NCI-H510A treated with DMSO at 0.1 percent for 48 hours (cell line): ENCODE measurements at places on chromosomes 2 and 18.
A peak's percentile ranks its signal among the peaks of the same experiment; 100 is the strongest.

DNA sequence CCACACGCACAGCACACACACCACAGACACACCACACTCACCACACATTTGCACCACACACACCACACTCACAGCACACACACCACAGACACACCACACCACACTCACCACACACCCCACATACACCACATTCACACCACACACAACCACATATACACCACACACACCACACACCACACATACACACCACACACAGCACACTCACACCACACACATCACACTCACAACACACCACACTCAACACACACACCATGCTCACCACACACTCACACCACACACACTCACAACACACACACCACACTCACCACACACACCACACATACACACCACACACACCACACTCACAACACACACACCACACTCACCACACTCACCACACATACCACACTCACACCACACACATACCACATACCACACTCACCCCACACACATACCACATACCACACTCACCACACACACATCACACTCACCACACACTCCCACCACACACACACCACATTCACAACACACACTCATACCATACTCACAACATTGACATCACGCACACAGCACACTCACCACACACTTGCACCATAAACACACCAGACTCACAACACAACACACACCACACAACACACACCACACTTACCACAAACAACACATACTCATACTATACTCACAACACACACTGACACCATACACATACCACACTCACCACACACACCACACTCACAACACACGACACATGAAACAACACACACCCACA lies 60.0 kb downstream of the SDC1 start:
- no peak for DNase-seq

GRCh38 chr2:238098901-238099713 lies 1.0 kb upstream of the ESPNL start:
- no peak for DNase-seq

DNA sequence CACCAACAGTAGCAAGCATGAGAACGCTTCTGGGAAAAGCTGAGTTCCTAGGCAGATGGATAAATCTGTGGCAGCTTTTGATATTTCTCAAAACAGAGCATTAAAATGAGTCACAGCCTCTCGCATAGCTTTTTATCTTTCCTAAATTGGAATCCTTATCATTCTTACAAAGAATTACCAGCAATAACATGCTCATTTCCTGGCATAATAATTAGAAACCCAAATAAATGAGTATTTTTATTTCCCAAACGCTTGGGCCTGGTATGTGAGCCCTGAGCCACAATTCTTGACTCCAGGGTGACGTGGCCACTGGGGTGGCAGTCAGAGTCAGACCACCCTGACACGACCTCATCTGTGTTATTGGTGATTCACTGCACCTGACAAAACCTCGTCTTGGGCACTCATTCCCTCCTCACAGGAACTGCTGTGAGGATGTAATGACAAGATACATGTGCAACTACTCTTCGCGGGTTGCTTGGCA lies 210.7 kb downstream of the ARL4C start:
- DNase-seq, result no peak

DNA sequence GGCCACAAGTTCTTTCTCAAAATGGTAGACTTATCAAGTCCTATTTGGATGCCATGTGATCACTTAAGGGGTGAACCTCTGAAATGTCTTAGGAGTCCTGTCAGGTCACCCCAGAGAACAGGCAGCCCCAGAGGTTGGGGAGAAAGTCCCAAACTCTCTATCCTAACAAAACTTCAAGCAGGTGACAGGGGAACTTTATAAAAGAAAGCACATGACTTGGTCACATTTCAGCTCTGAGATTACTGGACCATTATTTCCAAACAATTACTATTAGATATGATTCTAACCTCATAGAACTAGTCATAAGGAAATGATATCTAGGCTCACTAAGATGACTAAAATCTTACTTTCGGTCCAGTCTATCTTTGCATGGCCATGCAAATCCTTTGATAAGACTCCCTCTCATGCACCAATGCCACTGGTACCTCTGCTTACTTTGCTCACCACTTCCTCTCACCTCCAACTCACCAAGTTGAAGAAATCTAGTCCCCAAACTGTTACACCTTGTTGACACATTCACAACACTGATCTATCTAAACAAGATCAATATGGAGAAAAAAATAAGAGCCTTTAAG lies 107.0 kb downstream of the GALNT14 start:
- DNase-seq, result no peak

DNA sequence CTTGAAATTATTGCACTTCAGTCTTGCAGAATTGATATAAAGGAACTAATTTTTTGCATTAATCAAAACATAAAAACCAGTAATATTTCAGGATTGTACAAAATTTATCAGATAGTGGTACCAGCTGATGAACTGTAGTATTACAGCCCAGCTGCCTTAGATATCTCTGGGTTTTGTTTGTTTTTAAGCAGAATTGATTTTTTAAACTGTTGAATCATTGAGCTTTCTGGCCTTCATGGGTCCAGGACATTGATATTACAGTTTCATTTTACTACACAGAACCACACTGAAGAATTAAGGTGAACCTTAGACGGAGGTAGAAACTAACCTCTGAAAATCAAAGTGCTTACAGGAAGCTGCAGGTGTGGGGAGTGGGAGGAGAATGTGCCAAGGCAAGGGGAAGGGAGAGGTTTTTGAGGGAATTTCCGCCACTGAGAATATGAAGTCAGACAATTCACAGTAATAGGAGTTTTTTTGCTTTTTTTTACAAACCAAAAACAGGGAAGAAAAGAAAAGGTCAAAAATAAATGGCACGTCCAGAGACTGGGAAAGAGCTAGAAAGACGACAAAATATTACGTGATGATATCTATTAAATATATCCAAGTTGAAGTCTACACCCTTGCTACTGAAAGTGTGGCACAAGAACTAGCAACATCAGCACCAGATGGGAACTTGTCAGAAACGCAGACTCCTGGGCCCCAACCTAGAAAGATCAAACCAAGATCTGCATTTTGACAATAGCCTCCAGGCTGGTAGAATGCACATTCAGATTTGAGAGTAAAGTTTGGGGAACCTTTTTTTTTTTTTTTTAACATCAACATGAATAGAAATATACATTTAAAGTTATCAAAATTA lies 40.8 kb upstream of the SPAG16 start:
- DNase-seq, result no peak

- no peak for DNase-seq
Observed at GRCh38 chr18:74532511-74533025, 1.7 kb upstream of the CNDP1 start.

- no peak for DNase-seq
Observed at GRCh38 chr2:98634406-98635092, 26.2 kb downstream of the UNC50 start.

- DNase-seq, result no peak
Observed at GRCh38 chr18:50842846-50843245, 23.0 kb upstream of the MRO start.

GRCh38 chr2:26246818-26247217 lies 2.1 kb downstream of the HADHB start:
- DNase-seq, result no peak

- no peak for DNase-seq
Observed at GRCh38 chr18:34115409-34116081, 109.2 kb downstream of the NOL4 start.

- DNase-seq, result no peak
Observed at GRCh38 chr18:6711467-6711866, 18.0 kb upstream of the ARHGAP28 start.

GRCh38 chr2:139353874-139354273 lies 573.7 kb upstream of the NXPH2 start:
- DNase-seq, result no peak

- no peak for DNase-seq
Observed at GRCh38 chr18:44911773-44912172, 231.1 kb downstream of the SETBP1 start.

DNA sequence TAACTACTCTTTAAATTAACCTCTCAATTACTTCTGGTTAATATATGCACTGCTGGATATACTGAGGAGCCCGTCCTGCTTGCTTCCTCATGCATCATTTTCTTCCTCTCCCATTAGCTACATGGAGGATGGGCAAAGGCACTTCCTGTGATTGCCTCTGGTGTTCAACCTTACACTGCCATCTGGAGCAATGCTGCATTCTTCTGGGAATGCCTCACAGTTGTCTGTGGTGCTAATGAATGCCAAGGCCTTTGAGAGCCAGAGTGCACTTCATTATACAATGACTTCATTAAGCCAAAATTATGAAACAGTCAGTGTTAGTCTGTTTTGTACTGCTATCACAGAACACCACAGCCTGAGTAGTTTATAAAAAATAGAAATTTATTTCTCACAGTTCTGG lies 134.8 kb upstream of the DOCK10 start:
- DNase-seq, result no peak

DNA sequence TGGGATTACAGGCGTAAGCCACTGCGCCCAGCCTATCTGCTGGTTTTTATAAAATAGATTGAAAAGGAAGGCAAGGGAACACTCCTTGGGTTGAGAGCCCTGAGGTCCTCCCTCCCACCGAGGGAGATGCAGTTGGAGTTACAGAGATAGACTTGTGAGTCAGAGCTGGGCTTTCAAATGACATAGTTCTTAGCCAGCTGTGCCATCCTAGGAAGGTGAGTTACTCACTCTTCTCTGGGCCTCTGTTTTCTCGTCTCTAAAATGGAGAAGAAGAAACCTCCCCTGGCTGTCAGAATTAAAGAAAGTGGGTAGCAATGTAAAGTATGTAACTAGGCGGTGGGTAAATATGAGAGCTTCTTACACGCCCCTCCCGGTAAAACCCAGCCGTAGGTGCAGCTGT lies 2.4 kb downstream of the LRRFIP1 start:
- no peak for DNase-seq

DNA sequence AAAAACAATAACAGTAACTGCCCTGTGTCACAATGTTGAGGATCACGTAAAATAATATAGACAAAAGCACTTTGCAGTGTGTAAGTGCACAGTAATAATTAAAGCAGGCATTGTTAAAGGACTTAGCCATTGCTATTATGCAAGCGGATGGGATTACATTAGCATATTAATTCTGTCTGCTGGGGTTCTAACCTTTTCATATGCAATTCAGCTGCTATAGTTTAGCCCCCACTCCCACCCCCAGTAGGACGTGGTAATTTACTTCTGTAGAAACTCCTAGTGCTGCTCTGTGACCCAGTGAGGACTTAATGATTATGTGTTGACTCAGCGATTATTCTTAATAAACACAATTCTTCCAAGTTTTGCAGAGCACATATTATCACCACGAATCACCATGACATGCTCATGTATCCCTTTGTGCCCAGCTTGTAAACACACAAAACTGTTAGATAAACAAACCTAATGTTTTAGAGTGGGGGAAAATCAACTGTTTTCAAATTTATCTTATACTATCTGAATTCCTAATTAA lies 5.1 kb upstream of the ADAM23 start:
- no peak for DNase-seq

DNA sequence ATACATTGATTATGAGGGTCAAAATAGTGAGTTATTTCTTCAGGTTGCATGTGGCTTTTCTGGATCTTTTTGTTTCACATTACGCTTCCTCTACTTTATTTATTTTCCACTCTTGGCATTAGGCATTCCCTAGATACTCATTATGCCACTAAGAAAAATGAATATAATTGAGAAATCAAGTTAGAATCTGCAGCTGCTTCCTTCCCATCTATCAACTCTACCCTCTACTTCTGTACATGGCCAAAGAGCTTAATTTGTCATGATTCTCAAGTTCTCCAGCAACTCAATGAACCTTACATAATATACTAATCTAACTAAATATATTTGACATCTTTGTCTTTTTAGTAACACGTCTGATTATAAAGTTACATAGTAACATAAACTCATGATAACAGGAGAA lies 598.1 kb upstream of the LRRTM4 start:
- no peak for DNase-seq

- no peak for DNase-seq
Observed at GRCh38 chr18:30334781-30335180, 707.8 kb downstream of the DSC3 start.

DNA sequence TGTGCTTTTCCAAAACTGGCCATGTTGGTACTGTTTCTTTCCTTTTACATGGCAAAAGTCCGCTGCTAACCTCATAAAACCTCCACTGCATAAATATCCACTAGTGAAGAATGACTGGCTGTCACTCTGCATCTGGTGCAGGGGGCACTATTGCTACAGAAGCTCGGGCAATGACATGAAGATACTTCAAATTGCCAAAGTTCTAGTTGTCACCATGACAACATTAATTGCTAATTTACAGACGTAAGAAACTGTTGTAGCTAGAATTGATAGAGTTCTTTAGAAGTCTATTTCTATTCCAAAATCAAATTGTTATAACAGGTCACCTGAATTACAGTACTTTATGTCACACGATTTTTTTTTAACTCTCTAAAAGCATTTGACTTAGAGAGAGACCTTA lies 845 bp downstream of the CFAP210 start:
- DNase-seq, result peak; percentile 5

- peak; percentile 33 for DNase-seq
Observed at GRCh38 chr2:70124983-70125480, 37.8 kb downstream of the PCBP1 start.

- DNase-seq, result peak; percentile 46
Observed at GRCh38 chr2:85433511-85434089, 15.1 kb downstream of the SH2D6 start.

- DNase-seq, result no peak
Observed at GRCh38 chr2:109519513-109519912, 94.3 kb downstream of the SEPTIN10 start.

- no peak for DNase-seq
Observed at GRCh38 chr2:20552847-20553246, 98.1 kb downstream of the HS1BP3 start.

- no peak for DNase-seq
Observed at GRCh38 chr2:134327367-134327766, 73.5 kb downstream of the MGAT5 start.

DNA sequence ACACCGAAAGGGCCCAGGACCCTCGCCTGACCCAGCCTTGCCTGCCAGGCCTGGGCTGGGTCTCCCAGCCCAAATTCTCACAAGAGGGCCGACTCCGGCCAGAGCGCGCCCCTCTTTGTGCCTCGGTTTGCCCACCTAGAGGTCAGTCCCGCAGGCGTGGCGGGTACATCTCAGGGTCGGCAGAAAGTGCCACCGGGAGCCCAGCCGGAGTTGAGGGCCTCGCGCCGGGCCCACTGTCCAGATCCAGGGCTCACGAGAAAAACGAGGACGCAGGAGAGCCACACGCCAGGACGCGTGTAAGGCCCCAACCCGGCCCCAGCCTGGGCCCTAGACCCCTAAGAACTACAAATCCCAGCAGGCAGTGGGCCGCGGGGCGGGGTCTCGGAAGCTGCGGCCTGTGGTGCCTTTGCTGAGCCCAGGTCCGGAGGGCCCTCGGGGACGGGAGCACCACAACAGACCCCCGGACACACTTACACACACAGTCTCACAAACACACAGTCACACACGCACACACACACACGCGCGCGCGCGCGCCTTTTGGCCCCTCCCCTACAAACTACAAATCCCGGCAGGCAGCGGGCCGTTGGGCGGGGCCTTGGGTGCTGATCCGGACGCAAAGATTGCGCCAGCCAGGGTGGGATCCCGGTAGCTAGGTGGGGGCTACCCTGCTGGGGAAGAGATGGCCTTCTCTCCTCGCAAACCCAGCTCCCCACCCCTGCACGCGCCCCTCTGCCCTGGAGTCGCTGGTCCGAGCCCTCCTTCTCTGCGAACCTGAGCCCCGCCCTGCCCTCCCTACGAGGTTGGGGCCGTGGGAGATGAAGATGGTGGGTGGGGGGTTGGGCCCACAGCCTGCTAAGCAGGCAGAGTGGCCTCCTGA lies at the start of gene SH2D6:
TSS of gene SH2D6 (plus strand) at position 583 of the 877 bp plus-strand sequence. CDS start 10,752 bp downstream, outside the sequence.
- DNase-seq, result peak; percentile 90

GRCh38 chr2:58479535-58480140 lies 238.5 kb upstream of the FANCL start:
- DNase-seq, result no peak
